ENCODE measurements at places on chromosomes 11 and 22.

GRCh38 chr11:87306262-87306851, 268.6 kb downstream of the TMEM135 start:
- DNase-seq = peak; percentile 69

DNA sequence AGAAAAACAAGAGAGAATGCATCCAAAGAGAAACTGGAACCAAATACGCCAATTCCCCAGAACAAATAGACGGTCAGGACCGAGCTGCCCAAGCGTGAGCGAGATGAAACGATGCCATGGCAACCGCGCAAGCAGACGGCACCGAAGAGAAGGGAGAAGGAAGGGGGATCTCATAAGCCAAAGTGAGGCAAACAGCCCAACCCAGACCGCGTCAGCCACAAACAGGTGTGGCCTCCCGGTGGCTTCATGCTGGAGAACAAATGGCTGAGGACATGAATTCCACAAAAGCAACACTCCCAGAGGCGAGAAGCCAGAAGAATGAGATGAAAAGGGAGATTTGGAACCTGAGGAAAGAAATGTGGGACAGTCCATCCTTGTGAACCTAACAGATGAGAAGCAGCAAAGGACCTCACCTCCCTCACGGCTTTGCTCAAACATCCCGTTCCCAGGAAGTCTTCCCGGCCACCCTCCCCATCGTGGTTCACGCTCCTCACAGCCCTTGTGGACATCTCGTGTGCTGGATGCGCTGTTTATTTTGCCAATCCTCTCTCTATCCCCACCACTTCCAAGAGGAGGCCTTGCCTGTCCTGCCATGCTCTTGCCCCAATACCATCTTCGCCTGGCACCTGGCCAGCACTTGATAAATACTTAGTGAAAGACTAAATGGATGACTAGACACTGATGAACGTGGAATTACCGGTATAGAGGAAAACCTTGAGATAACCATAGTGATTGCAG, 89.1 kb upstream of the RTL6 start:
- peak; percentile 65 for DNase-seq

DNA sequence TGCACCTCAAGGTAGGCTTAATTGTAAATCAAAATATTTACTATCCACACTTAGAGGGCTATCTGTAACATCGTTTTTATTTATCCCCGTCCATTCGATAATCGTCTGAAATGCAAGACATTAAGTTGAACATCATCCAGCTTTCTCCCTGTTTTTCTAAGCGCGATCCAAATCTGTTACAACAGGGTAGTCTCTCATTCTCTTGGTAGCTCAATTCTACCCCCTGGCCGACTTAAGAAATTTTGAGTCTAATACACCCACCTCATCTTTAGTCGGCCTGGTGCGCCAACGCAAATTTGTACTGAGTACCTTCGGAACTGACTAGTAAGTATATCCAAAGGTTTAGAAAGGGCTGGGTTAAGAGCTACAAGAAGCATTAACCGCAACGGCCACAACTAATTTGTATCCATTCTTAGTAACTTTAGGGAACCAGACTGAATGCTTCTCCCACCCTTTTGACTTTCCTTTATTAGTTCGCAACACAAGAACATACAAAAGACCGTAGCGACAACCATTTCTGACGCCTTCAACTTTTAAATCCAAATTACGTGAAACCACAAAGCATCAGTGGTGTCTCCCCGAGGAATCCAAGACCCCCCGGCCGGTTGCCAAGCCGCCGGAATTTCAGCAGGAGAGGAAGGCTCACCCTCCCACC, 1.0 kb upstream of the ZNF143 start:
- DNase-seq = peak; percentile 51

- DNase-seq = peak; percentile 96
Measured at GRCh38 chr11:111796696-111797095, 30.5 kb upstream of the PPP2R1B start.

- no peak for DNase-seq
Measured at GRCh38 chr11:33636104-33636503, 64.5 kb downstream of the C11orf91 start.

GRCh38 chr11:108032800-108033199, 24.1 kb downstream of the CUL5 start:
- no peak for DNase-seq

- DNase-seq = no peak
Measured at GRCh38 chr11:2576111-2576510, 123.7 kb downstream of the KCNQ1OT1 start.

DNA sequence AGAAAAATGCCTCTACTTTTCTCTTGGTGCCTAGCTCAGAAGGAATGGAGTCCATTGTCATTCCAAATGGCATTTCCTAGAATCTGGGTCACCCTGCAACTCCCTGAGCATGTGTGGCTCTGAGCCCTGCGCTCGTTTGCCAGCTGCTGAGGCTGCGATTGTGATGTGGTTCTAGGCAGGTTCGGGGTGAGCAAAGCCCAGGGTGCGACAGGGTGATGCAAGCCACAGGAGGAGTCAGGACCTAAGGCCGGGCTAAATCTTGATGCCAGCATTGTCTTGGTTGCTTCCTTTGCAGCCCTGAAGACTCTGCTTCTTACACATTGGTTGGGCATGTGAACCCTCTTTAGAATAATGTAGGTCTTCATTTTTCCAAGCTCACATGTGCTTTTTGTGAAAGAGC, 131.0 kb downstream of the MORC2 start:
- DNase-seq = no peak

DNA sequence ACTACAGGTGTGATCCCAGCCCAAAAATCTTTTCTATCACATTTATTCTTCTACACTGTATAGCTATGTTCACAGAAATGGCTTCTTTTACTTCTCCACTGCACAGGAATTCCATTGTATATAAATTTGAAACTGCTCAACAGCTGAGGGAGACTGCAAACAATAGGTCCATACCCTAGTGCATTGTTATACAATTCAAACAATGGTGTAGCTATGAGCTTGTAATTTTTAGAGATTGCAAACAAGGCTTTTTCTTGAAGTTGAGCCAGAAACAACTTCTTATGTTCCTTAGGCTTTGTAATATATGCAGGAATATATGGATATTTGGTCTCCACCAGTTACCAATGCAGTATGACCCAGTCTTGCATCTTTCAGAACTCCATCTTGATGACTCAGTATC, 19.5 kb upstream of the SIK3 start:
- no peak for DNase-seq

DNA sequence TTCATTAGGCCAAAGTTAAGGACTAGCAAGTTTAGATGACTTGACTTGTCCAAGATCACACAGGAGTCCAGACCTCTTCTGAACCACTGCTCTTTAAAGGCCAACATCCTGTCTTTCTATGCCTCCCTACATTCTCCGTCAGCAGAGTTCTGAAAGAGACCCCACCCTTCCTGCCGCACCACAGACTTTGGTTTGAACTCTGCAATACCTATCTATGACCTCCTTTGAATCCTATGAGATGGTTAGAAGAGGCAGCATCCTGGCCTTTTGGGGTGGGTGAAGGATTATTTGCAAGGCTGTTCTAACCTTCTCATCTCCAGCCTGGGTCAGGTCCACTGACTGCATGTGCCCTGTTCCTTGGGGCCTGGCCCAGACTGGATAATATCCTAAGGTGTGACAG, 4.3 kb upstream of the RRM1 start:
- no peak for DNase-seq

GRCh38 chr11:6544921-6545850, 48.1 kb downstream of the DNHD1 start:
- DNase-seq = no peak

GRCh38 chr11:38582756-38583155, 1984.7 kb upstream of the RAG2 start:
- no peak for DNase-seq

DNA sequence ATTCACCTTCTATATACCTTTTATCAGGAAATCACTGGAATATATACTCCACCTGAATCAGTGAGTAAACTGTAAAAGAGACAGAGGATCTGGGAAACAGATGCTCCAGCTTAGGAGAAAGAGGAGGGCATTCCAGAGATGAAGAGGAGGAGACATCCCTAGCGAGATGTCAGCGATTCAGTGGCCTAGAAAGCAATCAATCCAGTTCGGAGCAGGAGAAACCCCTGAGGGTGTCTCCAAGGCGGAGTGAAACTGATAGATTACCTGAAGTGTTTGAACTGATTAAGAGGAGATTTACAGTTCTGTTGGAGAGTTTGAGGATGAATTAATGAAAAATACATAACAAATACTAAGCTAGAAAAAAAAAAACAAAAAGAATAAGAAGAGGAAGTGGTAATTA, 24.5 kb upstream of the TNRC6B start:
- DNase-seq = no peak

GRCh38 chr22:48157676-48158075, 1395.2 kb downstream of the TBC1D22A start:
- DNase-seq = no peak

GRCh38 chr22:43616645-43617044, 195.5 kb downstream of the EFCAB6 start:
- DNase-seq = no peak

- no peak for DNase-seq
Measured at GRCh38 chr11:10659339-10660216, 34.0 kb downstream of the IRAG1 start.

- DNase-seq = no peak
Measured at GRCh38 chr11:13229136-13229535, 48.5 kb upstream of the BMAL1 start.

- no peak for DNase-seq
Measured at GRCh38 chr22:27419473-27419872, 382.1 kb downstream of the MN1 start.

DNA sequence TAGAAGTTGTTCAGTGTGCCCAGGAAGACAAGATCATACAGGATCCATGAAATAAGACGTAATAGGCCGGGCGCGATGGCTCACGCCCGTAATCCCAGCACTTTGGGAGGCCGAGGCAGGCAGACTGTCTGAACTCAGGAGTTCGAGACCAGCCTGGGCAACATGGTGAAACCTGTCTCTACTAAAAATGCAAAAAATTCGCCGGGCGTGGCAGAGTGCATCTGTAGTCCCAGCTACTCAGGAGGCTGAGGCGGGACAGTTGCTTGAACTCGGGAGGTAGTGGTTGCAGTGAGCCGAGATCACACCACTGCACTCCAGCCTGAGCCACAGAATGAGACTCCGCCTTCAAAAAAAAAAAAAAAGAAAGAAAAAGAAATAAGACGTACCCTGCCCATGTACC, 56.7 kb downstream of the APOL3 start:
- no peak for DNase-seq

DNA sequence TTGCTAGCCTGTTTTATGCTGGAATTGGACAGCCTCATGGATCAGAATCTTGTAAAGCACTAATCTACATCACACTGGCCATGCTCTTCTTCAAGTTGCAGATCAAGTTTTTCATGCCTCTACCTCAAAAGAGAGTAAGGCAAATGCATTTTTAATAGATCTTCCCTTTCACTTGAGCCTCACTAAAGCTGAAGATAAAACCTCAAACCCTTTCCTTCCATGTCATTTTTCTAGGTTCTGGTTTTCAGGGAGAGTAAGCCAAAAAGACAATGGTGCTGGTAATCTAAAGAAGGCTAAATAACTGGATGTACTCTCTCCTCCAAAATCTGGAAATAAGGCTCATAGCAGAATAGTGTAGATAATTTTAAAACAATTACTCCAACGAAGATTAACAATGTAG, 28.3 kb downstream of the POU2AF1 start:
- no peak for DNase-seq

DNA sequence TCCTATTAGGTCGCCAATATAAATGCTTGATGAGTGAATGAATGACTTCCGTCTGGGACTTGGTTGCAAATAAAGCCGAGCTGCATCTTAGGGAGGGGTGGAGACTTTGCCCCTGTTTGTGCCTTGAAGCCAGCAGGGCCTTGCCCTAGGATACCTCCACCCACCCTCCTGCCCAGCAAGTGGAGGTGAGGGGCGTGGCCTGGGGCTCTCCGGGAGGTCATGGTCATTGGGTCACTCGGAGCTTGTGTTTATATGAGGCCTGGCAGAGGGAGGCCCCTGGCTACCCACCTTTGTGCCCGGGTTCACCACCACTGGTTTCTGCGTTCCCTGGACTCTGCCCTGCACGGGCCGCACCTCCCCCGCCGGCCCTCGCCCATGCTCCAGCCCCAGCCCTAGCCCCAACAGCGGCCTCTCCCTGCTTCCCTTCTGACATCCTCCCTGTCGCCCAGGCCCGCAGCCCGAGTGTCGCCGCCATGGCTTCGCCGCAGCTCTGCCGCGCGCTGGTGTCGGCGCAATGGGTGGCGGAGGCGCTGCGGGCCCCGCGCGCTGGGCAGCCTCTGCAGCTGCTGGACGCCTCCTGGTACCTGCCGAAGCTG, 4.3 kb downstream of the MPST start:
- DNase-seq = no peak

- no peak for DNase-seq
Measured at GRCh38 chr11:35039076-35039475, 99.9 kb upstream of the CD44 start.

- DNase-seq = no peak
Measured at GRCh38 chr11:3994030-3994640, 100.5 kb upstream of the RRM1 start.

- peak; percentile 78 for DNase-seq
Measured at GRCh38 chr11:36450110-36450572, 59.9 kb downstream of the TRAF6 start.

DNA sequence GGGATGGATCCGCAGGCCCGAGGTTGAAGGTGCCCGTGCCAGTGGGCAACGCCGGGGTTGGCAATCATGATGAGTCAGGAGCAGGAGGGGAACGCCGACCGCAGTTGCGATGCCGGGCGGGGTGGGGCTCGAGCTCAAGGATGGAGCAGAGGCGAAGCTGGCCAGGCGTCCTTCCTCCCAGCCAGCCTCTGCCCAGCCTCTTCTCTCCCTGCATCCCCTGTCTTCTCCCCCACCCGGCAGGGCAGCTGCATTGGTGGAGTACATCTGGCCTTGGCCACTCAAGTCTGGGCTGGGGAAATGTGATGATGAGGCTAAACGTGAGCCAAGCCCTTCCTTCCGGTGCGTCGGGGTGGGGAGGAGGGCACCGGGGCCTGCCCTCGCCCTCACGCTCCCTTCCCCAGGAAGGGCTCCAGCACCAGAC, 3.9 kb downstream of the IFITM10 start:
- DNase-seq = peak; percentile 7

DNA sequence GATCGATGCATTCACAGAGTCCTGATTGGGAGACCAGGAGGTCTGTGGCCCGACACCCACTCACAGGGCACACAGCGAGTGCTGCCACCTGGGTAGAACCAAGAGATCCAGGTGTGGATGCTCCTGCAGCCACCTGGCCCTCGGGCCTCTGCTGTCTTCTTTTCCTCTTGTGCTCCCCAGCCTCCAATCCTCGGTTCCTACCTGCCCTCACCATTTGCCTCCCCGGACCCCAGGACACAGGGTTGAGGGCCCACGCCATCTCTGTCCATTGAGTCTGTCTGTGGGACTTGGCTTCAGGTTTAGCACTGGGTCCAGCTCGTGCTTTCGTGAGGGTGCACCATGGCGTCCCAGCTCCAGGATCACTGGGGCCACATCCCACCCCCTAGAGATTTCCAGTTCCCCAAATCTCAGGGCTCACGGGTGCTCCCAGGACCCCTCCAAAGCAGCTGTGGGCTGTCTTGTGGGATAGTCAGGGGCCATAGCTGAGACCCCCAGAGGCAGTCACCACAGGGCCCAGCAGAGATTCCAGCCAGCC, 591.1 kb downstream of the BRD1 start:
- no peak for DNase-seq

- DNase-seq = no peak
Measured at GRCh38 chr11:120109531-120109930, 28.4 kb downstream of the TRIM29 start.

- no peak for DNase-seq
Measured at GRCh38 chr11:132743601-132744000, 788.7 kb downstream of the OPCML start.

Data from DMS79 treated with DMSO at 0.1 percent for 48 hours (cell line).